Activated CD4-positive, alpha-beta T cell treated with anti-CD3 and anti-CD28 coated beads, Interleukin-2, amount 10 ng/mL, durations not matched to agents 7 days and 5 days (primary cell): ENCODE measurements at places on chromosomes 2 and 18.

DNA sequence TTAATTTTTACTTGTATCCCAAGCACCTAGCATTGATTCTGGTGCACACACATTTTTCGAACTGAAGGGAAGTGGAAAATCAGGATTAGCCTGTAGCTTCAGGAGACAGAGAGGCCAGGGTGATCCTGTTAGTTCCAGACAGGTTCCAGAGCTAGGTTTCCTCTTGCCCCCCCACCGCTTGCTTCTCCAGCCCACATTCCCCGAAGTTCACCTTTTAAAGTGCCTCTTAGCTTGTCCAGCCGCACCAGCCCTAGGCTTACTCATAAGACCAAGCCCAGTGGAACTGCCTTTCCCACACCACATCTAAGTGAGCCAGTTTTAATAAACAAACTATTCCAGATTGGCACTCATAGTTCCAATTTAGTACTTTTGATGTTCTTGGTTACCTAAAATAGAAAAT, 898.6 kb upstream of the KLHL29 start:
- DNase-seq: no peak

DNA sequence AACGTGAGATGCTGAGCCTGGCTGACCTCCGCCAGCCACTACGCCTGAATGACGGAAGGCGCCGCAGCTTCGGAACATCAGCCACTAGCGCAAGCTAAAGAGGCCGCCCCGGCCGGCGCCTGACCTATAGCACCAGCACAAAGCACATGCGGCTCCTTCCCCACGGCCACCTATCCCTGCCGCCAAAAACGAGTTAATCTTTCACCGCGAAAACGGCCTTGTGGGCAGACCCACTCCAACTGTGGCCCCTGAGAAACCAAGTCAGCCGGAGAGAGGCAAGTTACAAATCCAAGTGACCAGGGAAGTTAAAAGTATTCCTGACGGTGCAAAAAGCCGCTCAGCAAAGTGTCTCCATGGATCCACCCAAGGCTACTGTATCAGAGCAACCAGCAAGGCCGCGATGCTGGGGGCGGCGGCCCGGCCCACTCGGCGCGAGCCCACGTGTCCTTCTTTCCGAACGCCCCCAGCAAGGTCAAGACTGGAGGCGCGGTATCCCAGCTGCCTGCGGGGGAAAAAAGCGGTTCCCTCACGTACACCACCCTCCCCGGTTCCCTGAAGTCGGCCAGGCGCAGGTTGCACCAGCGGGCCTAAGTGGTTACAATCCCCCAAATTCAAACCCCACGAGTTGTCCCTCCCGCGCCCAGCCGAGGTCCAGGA, 575 bp downstream of the HSPD1 start:
- peak; percentile 57 for DNase-seq

GRCh38 chr2:99867770-99868169, 274.6 kb downstream of the AFF3 start:
- no peak for DNase-seq

DNA sequence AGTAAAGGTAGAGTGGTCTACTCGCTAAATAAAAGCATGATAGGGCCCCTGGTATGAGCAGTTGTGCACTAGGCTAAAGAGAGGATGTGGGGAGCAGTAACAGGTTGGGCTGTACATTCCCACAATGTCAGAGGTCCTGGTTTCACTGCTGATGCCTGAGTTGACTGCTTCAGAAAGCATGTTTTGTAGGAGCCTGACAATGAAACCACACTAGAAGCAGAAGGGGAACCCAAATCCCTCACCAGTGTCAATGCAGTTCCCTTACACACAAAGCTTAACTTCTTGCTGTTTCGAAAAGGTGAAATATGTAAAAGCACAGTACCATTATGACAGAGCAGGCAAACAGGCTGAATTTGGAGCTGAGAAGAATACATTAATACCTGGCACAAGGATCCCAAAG, 291.7 kb upstream of the KYNU start:
- no peak for DNase-seq

- no peak for DNase-seq
Observed at GRCh38 chr2:136323935-136324334, 206.0 kb upstream of the CXCR4 start.

DNA sequence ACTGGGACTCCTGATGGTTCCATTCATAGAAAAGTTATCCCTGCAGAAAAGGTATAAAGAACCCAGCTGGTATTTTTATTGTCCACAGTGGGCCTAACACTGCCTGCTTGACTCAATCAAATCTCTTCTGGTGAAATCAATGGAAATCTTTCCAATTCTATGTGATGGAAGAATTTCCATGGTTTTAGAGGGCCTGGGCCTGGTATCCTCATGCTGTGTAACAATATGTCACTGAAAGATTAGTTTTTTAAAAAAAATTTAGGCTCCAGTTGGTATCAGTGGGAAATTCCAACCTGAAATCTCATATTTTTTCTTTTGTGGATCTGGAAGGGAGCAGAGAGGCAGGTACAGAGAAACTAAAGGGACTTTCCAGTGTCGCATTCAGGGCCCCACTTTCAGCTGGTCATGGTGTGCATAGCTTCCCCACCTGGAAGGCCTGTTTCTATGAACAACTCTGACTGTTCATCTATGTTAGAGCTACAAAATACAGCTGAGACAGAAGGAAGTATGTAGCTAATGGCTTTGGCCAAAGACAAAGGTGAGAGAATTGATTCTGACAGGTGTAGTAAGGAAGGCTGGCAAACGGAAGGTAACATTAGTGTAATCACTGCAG, 20.9 kb downstream of the NEB start:
- no peak for DNase-seq

GRCh38 chr2:142723236-142723635, 154.2 kb upstream of the KYNU start:
- DNase-seq: no peak

- DNase-seq: peak; percentile 20
Observed at GRCh38 chr2:239824046-239824694, 201.0 kb downstream of the NDUFA10 start.

DNA sequence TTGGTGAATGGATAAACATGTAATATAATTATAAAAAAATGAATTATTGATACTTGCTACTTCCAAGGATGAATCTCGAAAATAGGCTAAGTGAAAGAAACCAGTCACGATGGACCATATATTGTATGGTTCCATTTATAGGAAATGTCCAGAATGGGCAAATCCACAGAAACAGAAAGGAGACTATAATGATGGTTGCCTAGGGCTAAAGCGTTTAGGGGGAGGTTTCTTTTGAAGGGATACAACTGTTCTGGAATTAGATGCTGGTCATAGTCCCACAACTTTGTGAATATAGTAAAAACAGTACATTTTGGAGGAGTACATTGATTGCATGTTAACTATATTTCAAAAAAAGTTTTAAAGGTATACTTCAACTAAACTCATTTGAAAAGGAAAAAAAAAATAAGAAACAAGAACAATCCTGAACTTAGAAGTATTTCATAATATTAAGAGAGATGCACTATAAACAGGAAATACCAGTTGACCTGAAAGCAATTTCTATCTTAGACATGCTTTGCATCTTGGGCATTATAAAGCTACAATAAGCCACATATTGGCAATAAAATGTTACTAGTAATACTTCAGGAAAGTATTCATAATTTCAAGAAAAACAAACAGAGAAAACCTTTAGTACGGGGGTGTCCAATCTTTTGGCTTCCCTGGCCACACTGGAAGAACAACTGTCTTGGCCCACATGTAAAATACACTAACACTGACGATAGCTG, 130.0 kb downstream of the C2orf74 start:
- DNase-seq: no peak

DNA sequence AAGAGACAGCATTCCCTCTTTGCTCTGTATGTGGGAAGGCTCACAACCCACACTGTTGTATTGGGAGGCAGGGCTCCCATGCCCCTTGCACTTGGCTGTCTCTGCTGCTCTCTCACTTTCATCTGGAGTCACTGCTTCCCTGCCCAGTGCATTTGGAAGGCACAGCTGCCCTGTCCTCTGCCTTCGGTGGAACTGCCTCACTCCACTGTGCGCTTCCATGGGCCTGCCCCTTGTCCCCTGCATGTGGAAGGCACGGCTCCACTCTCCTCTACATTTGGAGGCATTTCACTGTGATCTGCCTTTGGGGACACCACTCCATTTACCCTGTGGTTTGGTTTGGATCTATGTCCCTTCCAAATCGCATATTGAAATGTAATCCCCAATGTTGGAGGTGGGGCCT, 9.1 kb upstream of the PROM2 start:
- DNase-seq: no peak

DNA sequence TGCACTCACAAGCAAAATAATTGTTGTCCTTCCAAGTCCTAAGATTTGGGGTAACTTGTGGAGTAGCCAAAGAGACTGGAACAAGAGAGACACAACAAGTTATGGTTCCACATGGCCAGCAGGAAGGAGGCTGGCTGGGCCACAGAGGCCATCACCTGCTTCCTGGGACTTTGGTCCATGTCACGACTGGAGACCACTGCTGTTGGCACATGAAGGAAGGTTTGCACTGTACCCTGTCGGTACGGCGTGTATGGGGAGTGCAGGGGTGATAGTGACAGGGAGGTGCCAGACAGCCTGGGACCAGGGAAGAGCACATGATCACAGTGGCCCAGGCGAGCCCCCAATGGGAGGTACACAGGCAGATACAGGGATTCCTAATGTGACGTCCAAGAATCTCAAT, 15.5 kb downstream of the SLC66A2 start:
- no peak for DNase-seq

DNA sequence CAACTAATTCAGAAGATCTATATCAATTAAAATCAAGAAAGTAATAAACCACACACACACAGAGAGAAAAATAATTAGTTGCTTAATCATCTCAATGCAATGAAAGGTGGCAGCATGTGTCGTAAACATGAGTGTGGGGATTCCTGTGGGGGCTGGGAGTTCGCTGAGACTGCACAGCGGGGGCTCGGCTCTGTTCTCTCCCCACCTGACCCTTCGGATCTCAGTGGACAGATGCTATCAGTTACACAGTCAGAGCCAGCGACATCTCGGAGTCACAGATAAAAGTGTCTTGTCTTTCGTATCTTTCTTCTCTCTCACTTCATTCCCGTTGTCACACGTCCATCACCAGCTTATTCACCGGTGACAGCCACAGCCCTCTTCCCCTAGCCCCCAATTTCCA, 37.1 kb downstream of the COLEC12 start:
- DNase-seq: no peak

DNA sequence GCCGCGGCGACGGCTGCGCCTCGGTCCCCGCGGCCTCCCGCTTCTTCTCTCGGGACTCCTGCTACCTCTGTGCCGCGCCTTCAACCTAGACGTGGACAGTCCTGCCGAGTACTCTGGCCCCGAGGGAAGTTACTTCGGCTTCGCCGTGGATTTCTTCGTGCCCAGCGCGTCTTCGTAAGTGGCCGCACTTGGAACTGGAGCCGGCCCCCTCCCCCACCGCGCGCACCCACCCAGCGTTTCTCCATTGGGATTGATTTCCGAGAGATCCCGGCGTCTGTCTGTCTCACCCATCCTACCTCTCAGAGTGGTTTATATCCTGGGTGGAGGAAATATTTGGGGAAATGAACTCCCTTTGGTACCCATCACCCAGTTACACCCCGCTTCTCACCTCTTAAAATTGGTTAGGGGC, 498 bp downstream of the ITGAV start:
- no peak for DNase-seq

GRCh38 chr2:88692187-88692586, 714 bp downstream of the RPIA start:
- peak; percentile 62 for DNase-seq

DNA sequence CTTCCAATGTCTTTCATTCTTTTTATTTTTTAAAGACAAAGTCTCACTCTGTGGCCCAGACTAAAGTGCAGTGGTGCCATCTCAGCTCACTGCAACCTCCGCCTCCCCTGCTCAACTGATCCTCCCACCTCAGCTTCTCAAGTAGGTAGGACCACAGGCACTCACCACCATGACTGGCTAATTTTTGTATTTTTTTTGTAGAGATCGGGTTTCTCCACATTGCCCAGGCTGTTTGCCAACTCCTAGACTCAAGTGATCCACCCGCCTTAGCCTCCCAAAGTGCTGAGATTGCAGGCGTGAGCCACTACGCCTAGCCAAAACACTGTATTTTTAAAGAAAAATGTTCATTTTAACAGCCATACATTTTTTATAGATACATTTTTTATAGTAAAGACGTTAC, 12.7 kb downstream of the GCKR start:
- DNase-seq: no peak

DNA sequence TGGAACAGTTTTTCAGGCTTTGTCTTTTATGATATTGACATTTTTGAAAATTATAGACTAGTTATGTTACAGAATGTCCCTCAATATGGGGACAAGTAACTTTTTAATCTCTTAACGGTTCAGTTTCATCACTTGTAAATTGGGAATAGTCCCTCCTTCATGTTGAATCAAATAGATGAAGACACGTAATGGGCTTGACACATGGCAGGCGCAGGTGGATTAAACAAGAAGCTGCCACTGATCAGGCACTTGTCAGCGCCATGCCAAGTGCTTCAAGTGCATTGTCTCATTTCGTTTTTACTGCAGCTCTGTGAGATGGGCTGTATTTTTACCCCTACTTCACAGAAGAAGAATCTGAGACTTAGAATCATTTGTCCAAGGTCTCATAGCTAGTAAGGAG, 9.5 kb upstream of the SMAD4 start:
- DNase-seq: no peak

- DNase-seq: no peak
Observed at GRCh38 chr2:70795164-70795995, 4.9 kb upstream of the FIGLA start.

DNA sequence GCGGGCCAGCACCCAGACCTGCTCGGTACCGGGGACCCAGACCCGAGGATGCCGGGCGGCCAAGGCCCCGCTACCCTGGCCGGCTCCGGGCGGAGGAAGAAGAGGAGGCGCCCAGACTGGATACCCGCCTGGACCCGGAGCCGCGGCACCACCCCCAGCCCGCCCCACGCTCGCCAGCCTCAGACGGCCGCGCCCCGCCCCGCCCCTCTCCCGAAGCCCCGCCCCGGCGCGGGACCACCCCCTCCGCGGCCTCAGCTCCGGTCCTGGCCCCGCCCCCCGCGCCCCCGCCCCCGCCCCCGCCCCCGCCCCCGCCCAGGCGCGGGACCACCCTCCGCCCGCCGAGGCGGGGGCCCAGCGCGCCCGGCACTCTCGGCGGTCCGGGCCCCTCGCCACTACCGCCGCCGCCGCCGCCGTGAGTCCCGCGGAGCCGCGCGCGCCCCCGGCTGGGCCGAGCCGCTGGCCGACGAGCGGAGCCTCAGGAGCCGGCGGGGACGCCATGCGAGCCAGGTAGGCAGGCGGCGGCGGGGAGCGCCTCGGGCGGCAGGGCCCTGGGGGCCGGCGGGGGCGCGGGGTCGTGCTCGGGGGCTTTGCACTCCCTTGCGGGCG, at the start of gene SH3BP4:
Gene SH3BP4 (plus strand): TSS at position 354 of the 606 bp plus-strand sequence. CDS start 82,986 bp downstream, outside the sequence.
- DNase-seq: peak; percentile 42
